ENCODE measurements at places on chromosomes 6 and 20.

DNA sequence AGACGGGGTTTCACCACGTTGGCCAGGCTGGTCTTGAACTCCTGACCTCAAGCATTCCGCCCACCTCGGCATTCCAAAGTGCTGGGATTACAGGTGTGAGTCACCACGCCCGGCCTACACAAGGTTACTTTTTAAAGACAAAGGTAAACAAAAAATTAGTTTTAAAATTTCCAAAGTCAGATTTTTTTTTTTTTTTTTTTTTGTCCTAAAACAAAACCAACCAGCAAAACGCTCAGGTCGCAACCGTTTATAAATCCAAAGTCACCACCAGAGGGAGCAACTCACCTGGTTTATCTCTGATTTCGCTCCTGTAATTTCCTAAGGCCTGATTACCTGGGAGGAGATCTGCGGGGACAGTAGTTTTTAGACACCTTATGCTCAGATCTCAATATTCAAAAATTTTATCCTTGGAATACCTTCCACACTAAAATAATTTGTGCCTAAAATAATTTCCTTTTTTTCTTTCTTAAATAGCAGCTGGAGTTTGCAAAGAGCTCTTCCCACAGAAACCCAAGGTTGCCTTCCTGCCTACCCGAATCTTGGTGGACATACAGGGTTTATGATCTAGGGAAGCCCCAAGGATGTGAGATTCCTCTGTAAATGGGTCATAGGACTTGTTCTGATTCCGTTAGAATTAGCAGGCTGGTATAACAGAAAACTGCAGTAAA lies 19.8 kb upstream of the TREM1 start:
- peak; percentile 60 for DNase-seq

GRCh38 chr6:79353226-79353625 lies 118.7 kb upstream of the HMGN3 start:
- DNase-seq: no peak

DNA sequence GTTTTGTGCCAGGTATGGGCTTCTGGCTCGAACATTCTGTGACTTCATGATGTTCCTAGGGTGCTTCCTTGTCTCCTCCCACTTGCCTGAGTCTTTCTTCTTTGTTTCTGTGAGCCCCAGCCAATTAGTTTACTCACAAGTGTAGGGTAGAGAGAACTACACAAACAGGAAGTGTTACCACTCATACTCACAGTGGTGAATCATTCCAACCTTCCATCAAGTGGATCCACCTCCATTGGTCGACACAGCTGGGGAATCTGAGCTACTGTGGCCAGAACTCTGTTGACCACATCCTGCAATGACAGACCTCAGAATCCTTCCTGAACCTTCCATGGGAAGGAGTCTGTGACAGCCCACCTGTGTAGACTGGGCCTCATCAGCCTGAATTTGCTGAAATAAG lies 76.8 kb downstream of the UNC5CL start:
- peak; percentile 3 for DNase-seq

GRCh38 chr20:46342451-46343347 lies 34.4 kb upstream of the CDH22 start:
- DNase-seq: no peak

- DNase-seq: no peak
Observed at GRCh38 chr6:30847971-30848436, 36.3 kb upstream of the DDR1 start.
